NCI-H1417 treated with DMSO at 0.1 percent for 48 hours (cell line): ENCODE measurements at places on chromosomes 5 and 9.

DNA sequence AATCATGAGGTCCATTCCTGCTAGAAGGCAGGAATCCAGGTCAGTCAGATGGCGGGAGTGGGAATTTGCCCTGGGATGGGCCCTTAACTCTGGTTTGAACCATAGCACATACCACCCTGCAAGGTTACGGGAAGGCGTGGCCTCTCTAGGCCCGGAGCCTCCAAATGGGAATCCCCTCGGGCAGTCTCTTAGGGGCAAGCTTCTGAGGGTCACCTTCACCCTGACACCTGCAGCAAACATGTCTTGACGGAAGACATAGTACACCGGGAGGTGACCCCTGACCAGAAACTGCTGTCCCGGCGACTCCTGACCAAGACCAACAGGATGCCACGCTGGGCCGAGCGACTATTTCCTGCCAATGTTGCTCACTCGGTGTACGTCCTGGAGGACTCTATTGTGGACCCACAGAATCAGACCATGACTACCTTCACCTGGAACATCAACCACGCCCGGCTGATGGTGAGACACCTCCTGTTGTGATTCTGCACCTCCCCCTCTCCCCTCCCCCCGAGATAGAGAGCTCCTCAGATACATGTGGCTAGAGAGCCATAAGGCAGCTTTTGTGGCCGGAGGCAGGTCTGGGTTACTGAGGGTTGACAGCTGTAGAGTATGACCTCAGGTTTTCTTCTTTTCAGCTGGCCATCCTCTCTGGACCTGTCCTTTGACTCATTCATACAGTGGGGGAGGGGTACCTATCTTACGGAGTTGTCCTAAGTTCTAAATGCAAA, 957 bp downstream of the PRELID1 start:
- DNase-seq, result no peak

GRCh38 chr5:116953251-116953930, 378.8 kb upstream of the SEMA6A start:
- DNase-seq, result no peak

- DNase-seq, result no peak
Measured at GRCh38 chr5:67636091-67636490, 439.5 kb upstream of the CD180 start.

GRCh38 chr9:123217128-123217654, 51.2 kb downstream of the STRBP start:
- DNase-seq, result no peak

- DNase-seq, result no peak
Measured at GRCh38 chr5:156170351-156170961, 156.5 kb upstream of the SGCD start.

GRCh38 chr5:56876327-56876726, 33.1 kb upstream of the SETD9 start:
- no peak for DNase-seq

DNA sequence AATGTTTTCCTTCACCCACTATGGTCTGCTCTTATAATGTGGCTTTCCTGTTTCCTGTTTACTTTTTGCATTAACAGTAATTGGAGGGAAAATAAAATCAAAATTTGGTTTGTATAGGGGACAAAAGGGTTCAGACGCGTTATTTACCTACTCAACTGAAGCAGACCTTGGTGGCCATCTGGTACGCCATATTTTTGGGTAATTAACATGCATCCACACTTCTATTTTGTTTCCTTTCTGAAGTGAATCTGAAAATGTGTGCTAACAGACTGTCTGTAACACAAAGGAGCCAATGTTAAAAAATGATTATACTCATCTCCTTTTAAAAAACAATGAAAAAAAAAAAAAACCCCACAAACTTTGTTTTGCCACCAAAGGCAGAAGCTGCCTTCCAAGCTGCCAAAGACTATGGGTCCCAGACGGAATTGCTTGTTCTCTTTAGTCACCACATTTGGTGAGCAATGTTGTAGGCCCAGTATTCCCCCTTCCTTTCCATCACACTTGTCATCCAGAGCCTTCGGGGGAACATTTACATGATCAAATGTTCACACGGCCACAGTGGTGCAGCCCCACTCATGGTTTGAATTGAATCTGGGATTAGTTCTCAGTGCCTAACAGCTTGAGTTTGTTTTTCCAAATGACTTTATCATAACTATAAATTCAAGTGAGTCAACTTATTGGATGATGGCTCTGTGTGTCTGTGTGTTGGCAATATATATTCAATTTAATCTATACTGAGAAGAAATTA, 323.7 kb upstream of the CD180 start:
- no peak for DNase-seq

DNA sequence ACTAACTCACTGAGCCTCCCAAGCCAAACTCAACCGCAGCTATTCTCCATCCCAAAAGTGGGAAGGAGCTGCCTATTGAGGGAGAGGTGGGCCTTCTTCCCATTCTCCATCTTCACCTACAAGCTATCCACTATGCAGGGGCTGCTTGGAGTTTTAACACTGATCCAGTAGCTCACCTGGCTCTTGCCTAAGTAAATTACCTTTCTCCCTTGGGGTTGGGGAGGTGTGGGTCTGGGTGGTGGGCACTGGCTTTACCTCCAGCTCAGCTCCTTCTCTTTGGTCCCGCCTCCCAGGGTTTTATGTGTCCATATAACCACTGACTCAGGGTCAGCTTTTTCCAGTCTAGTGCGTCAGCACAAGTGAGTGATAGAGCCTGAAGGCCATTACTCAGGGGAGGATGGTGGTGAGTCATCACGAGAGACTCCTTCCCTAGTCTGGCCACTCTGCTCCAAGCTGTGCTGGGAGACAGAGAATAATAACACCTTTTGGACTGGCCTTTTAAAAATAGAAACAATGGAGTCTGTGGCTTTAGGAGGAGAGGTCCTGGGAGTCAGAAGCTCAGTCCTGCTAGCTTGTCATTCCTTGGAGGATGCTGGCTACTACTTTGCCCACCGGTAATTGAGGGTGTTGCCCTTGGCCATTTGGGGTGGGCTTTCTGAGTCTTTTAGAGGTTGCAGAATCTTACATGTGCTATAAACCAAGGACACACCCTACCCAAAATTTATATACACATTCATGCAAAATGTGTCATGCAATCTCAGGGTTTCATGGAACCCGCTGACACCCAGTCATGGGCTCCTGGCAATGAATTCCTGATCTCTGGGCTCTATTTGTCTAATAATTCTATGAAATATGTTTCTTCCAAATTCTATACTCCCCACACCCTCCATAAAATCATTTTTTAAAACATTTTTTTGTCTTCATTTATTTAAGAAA, 35.6 kb upstream of the ATP6V1G1 start:
- no peak for DNase-seq

DNA sequence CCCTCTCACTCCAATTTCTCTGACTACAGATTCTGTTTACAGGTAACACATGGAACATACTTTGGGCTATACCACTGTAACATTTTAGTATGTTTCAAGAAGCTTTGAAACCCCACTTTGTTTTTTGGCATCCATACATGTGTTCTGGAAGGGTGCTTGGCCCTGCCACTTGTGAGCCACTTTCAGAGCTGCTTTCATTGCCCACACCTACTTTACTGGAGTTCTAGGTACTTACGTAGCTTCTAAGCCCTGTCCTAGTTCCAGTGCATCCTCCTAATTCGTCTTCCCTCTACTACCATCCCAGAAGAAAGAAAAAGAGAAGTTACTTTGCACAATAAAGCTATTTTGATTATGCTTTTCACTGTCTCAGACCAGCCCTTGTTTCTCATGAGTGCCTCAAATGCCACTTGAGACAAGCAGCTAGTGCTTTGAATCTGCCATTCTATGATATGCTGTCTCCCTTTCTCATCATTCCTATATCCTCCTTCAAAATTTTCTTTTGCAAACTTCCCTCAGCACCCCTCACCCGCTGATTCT, 26.5 kb upstream of the C5orf47 start:
- no peak for DNase-seq

GRCh38 chr5:137186759-137187461, 312.2 kb downstream of the SPOCK1 start:
- no peak for DNase-seq
